ENCODE measurements at places on chromosomes 1 and 21.

- no peak for DNase-seq
Measured at GRCh38 chr1:119766374-119766794, 2.3 kb downstream of the HMGCS2 start.

DNA sequence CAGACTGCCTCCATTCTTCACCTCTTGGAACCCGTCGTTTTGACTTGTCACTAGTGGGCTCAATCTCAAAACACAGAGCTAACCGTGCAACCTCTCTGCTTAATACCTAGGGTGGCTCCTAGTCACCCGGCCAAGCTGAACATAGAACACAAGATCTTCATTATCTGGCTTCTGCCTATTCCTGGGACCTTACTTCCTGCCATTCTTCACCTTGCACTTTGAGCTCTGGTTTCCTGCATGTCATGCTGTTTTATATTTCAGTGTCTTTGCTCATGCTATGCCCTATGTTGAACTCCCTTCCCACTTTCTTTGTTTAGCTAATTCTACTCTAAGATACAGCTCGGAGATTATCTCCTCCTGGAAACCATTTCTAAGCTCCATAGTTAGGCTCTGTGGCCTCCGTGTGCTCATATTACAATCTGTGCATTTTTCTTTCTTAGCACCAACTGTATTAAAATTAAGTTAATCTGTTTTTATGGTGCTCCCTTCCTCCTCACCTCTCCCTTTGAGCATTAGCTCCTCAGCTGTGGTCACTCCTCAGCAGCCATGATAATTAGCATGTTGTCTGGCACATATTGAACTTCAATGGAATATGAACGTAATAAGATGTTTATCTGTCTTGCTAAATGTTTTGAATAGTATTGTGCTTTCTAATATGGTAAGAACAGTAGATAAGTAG is 13.1 kb downstream of the GPSM2 start:
- DNase-seq = no peak

DNA sequence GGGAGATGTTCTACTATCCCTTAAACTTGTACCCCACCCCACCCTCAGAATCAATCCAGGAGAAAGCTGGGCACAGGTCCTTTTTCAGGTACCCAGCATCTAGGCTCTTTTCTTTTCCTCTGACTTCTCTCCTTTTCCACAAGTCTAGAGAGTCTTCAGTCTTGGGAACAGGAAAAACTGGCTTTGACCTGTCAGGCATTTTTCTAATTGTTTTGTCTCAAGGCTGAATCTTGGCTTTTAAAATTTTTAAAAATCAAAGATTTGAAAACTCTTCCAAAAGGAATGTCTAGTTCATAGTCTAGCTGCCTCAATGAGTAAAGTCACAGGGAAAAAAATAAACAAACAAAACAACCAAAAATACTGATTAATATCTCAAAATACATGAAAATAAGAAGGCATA is 161.5 kb downstream of the HFM1 start:
- DNase-seq = no peak

DNA sequence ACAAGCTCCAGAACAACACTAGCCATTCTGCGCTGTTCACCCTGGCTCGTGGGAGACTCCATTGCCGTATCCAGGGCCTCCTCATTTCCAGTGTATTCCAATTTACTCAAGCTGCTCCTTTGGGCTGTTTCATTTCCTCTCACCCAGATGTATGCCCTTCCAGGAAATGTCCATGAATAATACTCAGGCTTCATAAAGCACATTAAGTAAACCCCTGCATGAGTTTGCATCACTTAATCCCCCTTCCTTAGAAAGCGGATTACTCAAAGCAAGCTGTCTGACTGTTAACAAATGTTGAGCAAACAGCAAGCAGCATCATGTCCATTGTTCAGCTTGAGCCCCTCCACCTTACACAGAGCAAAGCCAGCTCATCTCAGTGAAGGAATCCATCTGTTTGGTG is 403.6 kb upstream of the PBX1 start:
- DNase-seq = no peak

- no peak for DNase-seq
Measured at GRCh38 chr1:157087030-157087429, 12.6 kb downstream of the ETV3L start.

GRCh38 chr1:53938136-53938830 is 7.2 kb downstream of the IFT25 start:
- no peak for DNase-seq

DNA sequence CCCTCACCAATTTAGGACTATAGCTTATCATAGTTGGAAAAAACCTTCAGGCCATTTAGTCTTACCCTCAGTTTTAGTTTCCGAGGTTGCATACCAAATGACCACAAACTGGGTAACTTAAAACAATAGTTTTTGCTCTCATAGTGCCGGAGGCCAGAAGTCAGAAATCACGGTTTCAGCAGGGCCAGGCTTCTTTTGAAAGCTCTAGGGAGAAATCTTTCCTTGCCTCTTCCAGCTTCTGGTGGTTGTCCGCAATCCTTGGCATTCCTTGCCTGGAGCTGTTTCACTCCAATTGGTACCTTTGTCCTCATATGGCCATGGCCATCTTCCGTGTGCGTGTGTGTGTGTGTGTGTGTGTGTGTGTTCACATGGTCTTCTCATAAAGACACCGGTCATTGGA is 12.4 kb upstream of the PLXNA2 start:
- DNase-seq = no peak

- DNase-seq = no peak
Measured at GRCh38 chr1:182235604-182235951, 156.0 kb downstream of the GLUL start.

DNA sequence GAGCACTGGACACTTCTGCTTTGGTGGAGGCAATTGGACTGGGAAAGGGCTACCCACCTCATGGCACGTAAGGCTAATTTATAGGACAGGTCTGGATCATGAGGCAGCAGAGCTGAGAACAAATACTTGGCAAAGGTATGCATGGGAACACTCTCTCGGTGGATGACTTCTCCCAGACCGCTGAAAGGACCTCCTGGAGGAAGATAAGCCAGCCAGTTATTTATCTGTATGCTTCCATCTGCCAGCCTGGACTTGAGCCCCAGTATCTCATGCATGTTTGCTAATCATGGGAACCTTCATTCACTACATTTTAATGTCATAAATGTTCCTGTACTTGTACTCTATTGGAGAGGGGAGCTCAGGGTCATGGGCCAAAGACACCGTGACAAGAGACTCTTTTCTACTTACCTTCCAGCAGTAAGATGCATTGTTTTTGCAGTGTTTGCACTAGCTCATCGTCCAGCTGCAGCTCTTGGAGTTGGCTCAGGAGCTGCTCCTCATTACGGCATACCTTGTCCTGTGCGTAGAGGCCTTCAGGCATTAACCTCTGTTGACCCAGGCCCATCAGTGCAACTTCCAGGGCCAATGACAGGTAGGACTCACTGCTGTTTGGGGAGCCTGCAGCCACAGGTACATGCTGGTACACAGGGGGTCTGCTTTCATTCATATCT is 23.7 kb downstream of the UROD start:
- DNase-seq = no peak

DNA sequence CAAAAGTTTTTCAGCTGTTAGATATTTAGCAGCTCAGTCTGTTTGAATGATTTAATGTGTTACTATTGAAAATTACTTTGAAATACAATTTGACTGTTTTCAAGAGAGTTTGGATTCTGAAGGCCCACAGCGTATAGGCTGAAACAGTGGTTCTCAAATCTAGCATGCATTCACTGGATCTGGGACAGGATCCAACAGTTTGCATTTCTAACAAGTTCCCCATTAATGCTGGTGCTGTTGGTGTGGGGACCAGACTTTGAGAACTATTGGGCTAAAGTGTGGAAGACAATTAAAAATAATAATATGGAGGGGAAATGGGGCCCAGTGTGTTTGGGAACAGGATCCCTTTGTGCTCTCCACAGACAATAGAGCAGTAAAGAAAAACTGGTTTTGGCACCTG is 31.9 kb downstream of the ITSN1 start:
- no peak for DNase-seq

GRCh38 chr1:227429447-227430359 is 111.4 kb upstream of the CDC42BPA start:
- no peak for DNase-seq

DNA sequence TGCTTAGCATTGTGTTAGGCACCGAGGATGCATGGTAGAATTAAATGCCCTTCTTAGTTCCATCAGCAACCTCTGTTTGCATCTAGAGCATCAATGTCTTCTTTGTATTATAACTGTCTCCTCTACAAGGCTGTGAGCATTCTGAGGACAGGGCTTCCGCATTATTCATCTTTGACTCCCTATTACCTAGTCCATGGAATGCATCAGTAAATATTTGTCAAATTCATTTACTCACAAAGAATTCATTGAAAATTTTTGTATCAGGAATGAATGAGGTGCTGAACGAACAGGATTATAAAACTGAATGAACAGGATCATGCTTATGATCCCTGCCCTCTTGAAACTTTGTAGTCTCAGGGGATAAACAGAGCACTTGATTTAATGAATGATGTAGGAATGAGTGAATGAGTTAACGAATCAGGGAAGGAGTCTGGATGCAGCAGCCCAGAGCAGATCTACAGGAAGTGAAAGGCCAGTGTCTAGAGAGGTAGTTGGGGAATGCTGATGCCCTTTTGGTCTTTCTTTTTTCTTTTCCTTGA is 2.8 kb downstream of the RHBDL2 start:
- no peak for DNase-seq

DNA sequence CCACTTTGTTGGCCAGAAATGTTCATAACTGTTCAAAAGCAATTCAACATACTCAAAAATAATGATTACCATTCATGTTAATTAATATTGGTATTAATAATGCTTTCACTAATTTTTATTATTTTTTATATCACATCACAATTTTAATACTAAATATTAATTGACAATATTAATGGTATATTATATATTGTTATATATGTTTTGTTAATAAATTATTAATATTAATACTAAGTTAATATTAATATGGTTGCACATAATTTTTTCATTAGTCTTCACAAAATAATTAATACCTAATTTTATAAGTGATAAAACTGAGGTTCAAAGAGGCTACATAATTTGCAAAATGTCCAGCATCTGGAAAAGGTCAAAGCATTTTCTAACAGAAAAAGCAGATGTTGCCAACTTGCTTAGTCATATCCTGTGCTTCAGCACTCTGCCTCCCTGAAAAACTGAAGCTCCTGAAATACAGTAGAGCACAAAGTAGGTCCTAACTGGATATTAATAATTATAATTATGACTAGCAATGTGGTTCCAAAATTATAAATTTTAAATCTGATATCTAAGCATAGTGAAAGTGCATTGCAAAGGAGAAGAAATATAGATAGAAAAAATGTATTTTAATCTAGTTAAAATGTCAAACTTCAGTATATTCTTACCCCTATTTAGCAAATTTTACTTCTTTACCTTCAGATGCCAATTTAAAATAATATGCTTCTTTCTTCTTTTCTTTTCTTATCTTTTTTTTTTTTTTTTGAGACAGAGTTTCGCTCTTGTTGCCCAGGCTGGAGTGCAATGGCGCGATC is 123.2 kb upstream of the TNFSF4 start:
- DNase-seq = no peak

DNA sequence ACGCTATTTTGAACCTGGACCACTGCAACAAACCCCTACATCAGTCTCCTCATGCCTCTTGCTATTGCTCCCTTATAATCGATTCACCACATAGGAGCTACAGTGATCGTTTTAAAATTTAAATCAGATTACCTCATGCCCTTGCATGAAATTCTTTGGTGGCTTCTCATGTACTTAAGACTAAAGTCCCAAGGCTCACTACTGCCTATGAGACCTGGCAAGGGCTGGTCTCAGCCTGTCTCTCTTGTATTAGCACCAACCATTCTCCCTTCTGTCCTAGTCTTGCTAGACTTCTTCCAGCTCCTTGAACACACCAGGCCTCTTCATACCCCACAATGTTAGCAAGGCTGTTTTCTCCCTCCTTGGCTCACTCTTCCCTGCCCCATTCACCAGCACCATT is 6.5 kb upstream of the GNPAT start:
- no peak for DNase-seq

- DNase-seq = no peak
Measured at GRCh38 chr1:204663644-204664383, 21.7 kb downstream of the LRRN2 start.

GRCh38 chr1:15417059-15417934 is 7.6 kb downstream of the EFHD2 start:
- peak; percentile 57 for DNase-seq

- DNase-seq = peak; percentile 85
Measured at GRCh38 chr21:43975469-43976098, 36.5 kb upstream of the TRAPPC10 start.

- peak; percentile 67 for DNase-seq
Measured at GRCh38 chr21:38159355-38159754, 97.4 kb upstream of the KCNJ15 start.

GRCh38 chr1:29581256-29581655 is 344.9 kb downstream of the PTPRU start:
- DNase-seq = no peak

- no peak for DNase-seq
Measured at GRCh38 chr1:84307398-84307797, 5.9 kb downstream of the SAMD13 start.

DNA sequence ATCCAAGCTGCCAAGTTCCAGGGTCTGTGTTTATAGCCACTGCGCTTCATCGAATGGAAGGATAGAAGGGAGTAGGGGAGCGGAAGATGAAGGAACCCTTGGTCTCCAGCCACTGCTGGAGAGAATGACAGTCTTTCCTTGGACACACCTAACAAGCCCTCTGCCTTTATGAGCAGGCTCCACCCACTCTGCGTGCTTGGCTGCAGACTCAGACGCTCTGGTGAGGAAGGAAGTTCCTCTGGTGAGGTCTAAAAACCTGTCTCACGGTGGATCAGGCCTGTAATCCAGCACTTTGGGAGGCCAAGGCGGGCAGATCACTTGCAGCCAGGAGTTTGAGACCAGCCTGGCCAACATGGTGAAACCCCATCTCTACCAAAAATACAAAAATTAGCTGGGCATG is 55.4 kb downstream of the MATN1 start:
- no peak for DNase-seq
